ENCODE measurements at places on chromosomes 1 and 21. TPM values are rescaled to one million over a fixed set of nuclear protein-coding genes. Genes with fewer than 3 reads are reported as not detected.

Gene DAP3
- total RNA-seq, result 70.9 TPM

Gene PRAMEF9
- total RNA-seq, result not detected

Gene NEXN
- total RNA-seq, result 2.4 TPM

Gene HNRNPCL1
- not detected for total RNA-seq

Gene GREM2
- not detected for total RNA-seq

Gene SHE
- total RNA-seq, result not detected

Gene SIPA1L2
- 19.5 TPM for total RNA-seq

Gene PRR9
- total RNA-seq, result not detected

Gene LCK
- 0.32 TPM for total RNA-seq

Gene PRMT6
- 40.3 TPM for total RNA-seq
